Esophagus squamous epithelium (tissue), 5 donors: ENCODE measurements at places on chromosomes 16 and 17.

- DNase-seq = no peak
These were observed 1254.5 kb upstream of the GOT2 start for GRCh38 chr16:59988591-59988990.

GRCh38 chr16:74718741-74719610 is 18.3 kb upstream of the MLKL start:
- no peak for DNase-seq

- DNase-seq = no peak
These were observed at the start of gene ZG16 for GRCh38 chr16:29777576-29778350. Gene ZG16 (plus strand): TSS chr16:29778256. CDS start chr16:29779267, 1,011 bp downstream.

DNA sequence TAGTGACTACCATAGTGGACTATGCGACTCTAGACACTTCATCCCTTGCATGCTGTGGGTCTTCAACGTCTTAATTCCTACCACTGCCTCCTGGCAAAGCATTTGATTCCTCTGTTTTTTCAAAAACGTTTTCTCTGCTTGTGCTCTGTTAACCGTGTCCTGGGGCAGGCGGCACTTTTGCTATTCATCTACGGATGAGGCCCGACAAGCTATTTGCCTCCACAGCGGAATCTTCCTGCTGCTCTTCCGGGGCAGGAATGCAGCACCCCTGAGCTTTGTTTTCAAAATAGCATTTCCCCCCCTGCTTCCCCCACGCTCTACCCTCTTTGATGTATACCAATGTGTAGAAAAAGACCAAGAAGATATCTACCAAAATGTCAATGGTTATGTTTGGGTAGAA is 39.8 kb upstream of the METTL16 start:
- no peak for DNase-seq

- no peak for DNase-seq
These were observed 53.4 kb downstream of the MFSD11 start for GRCh38 chr17:76791053-76791980.

GRCh38 chr17:40103071-40103661 is 2.8 kb upstream of the NR1D1 start:
- DNase-seq = no peak

DNA sequence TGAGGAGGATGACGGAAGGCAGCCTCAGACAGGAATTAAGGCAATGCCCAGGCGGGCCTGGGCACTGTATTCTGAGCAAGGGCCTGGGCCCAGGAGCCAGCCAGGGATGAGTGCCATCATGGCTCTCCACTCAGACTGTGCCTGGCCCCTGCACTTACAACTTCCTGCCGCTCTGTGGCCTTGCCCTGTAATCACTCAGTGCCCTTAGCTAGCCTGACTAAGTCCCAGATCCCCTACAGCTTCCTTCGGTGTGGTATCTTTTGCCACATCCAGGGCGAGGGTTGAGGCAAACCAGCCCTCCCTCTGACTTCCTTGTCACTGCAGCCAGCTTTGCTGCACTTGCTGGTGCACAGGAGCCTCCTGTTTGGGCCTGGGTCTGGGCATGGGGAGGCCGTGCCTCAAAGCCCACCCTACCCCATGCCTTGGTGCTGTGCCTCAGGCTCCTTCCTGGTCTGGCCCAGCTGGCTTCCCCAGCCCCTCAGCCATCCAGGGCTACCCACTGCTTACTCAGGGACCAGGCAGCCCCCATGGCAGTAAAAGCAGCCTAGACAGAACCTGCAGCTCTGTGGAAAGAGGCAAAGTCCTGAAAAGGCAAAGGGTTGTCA is 9.3 kb downstream of the SLC46A1 start:
- DNase-seq = no peak

DNA sequence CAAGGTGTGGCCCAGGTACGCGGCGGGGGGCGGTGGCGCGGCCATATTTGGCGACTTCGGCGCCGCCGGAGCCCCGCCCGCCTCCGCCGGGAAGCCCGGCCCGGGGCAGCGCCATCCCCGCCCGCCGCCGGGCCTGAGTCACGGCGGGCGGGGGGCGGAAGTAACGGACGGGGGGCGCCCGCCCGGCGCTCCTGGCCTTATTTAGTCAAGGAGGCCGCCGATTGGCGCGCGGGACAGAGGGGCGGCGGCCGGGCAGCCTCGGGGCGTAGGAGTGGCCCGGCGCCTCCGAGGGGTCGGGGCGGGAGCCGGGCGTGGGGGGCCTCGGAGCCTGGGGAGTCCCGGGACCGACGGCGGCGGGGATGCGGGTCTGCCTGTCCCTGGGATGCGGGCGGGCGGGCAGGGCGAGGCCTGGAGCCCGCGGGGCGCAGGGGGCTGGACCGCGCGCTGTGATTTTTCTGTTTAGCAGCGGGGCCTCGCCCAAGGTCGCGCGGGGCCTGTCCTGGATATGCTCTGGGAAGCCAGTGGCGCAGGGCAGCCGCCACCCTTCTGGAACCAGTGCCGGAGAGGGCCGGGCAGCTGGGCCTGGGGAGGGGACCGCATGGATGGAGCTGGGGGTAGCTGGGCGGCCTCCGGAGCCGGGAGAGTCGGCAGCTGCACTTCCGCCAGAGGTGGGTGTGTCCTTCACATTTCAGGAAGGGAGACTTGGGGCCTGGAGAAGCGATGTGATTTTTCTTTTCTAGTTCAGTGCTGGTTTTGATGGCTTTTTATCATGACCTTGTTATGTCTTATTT is 2.3 kb upstream of the ACTG1 start:
- no peak for DNase-seq

GRCh38 chr17:7107012-7107754 is 7.4 kb downstream of the ASGR2 start:
- no peak for DNase-seq
